ENCODE measurements at places on chromosomes 3 and 15.
A peak's percentile ranks its signal among the peaks of the same experiment; 100 is the strongest.

- DNase-seq: no peak
Measured at GRCh38 chr3:163721596-163721995, 1356.7 kb downstream of the SI start.

GRCh38 chr15:76349301-76350070 is 12.9 kb downstream of the ISL2 start:
- DNase-seq: no peak

GRCh38 chr3:157775446-157775845 is 272.2 kb upstream of the VEPH1 start:
- DNase-seq: no peak

GRCh38 chr3:123137001-123137400 is 64.7 kb upstream of the SEC22A start:
- DNase-seq: no peak

- no peak for DNase-seq
Measured at GRCh38 chr3:63950698-63951097, 38.5 kb upstream of the SCAANT1 start.

GRCh38 chr3:44976002-44976815 is at the start of the genes EXOSC7 and ZDHHC3:
EXOSC7 (plus strand) TSS chr3:44976244; CDS start chr3:44976278, 34 bp downstream.
ZDHHC3 (minus strand) TSS chr3:44976174; CDS start chr3:44959436, 16,738 bp downstream.
- DNase-seq: peak; percentile 60

DNA sequence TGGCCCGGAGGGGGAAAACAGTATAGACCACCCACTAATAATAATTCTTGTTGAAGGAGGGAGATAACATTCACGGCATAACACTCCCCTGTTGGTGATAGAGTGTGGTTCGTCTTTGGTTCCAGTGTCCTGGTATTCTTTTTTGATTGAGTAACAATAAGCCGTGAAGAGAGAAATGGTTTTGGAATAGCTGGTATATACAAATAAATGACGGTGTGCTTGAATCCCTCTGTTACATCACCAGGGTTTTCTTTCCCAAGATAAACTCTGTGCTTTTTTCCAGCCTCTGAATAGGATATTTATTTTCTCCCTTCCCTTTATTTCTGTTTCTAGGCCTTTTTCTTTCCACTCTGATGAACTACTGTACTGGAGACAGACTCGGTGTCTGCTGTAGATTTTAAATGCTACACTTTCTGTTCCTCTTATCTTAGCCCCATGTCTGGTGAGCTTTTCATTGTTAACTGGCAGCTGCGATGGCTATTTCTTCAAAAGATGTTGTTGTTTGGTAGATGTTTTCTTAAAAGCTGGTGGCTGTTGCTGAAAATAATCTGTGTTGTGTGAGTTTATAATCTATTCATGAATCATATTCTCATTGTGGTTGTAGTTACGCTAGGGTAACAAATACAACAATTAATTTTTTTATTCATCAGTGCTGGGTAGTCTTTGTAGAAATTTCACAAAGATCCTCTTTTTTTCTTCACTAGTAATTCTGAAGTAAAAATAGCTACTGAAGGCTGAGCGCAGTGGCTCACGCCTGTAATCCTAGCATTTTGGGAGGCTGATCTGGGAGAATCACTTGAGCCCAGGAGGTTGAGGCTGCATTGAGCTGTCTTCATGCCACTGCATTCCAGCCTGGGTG is 15.5 kb upstream of the SCAANT1 start:
- no peak for DNase-seq

- peak; percentile 68 for DNase-seq
Measured at GRCh38 chr15:31328428-31328968, 1.9 kb downstream of the KLF13 start.

DNA sequence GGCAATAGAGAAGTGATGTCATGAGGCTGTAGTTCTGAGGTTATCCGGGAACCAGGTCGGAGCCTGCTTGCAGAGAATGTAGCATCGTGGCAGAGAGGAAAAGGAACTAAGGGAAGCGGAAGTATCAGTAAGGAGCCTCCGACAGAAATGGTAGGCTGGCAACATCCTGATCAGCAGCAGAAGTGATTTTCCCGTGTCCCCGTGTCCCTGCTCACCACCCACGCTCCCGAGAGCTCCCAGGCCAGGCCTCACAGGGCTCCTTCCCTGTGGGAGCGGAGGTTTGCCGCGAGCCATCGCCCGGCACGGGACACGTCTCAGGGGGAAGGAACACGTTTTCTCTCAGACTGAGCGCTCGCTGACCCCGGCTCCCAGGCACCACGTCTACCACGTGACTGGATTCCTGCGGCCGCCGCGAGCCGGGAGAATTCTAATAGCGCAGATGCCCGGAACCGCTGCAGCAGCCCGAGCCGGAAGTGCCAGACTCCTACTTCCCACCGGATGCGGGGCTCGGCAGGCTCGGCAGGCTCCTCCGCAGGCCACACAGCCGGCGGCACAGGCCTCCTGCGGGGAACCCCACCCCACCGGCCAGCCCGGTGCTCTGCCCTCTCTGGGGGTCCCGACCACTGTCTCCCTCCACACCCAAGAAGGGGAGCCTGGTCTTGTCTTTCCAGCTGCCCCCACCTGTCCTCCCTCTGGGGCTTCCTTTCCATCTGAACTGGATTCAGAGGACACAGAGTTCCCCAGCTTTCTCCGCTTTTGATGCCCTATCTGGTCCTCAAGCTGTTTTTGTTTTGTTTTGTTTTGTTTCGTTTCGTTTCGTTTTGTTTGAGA is 99.3 kb downstream of the BDH1 start:
- no peak for DNase-seq

DNA sequence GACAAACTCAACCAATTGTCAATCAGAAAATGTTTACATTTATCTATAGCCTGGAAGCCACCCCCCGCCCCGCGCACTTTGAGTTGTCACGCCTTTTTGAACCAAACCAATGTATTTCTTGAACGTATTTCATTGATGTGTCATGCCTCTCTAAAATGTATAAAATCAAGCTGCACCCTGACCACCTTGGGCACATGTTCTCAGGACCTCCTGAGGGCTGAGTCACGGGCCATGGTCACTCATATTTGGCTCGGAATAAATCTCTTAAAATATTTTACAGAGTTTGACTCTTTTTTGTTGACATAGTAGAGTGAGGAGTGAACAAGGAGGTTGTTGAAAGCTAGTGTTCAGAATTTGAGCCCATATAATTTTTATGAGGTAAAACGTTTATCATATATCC is 6.5 kb downstream of the MCTP2 start:
- no peak for DNase-seq

DNA sequence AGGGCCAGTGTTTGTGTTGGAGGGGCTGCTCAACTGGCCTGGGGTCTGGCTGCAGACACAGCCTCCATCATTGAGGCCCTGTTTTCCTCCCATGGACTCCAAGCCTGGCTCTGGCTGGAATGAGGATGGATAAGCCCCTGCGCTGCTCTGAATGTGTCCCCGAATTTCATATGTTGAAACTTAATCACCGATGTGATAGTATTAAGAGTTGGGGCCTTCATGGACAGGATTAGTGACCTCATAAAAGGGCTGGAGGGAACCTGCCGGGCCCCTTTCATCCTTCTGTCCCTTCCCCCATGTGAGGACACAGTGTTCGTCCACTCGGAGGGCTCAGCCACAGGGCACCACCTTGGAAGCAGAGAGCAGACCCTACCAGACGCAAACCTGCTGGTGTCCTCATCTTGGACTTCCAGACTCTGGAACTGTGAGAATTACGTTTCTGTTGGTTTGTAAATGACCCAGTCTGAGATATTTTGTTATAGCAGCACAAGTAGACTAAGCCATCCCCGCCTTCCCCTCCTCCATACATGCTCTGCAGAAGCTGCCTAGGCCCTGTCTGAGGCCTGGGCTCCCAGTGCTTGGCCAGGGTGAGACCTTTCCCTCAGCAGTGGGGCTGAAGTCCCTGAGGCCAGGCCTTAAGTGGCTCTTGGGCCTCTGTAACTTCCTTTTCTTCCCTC is 3.8 kb upstream of the LCTL start:
- DNase-seq: no peak

DNA sequence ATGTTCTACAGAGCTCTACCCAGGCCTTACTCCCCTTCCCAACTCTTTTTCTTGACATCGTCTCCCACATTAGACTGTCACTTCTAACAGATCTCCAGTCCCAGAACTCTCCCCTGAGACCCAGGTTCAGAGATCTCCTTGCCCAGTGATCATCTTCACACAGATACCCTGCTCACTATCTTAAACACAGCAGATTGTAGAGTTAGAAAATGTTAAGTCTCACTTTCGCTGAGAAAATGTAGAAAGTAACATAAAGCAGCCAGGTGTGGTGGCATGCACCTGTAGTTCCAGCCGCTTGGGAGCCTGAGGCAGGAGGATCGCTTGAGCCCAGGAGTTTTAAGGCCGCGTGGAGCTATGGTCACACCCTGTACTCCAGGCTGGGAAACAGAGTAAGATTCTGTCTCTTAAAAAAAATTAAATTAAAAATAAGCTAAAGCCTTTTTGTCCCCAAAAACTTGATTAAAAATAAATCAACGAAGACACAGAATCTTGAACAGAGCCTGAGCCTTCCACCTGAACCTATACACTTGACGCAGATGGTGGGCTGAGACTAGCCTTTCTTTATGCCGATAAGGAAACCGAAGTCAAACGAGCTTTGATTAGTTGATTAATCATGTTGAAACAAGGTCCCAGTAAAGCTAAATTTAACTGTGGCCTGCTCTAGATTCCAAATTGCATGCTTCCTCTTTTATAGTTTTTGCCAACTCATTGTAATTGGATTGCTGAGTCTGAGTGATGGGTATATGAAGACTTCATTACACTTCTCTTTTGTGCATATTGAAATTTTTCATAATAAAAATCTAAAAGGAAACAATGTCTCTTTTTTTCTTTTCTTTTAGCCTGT is 31.3 kb upstream of the BLM start:
- no peak for DNase-seq

- no peak for DNase-seq
Measured at GRCh38 chr3:170907637-170908234, 701 bp downstream of the EIF5A2 start.

- no peak for DNase-seq
Measured at GRCh38 chr15:36449662-36450145, 129.7 kb upstream of the CDIN1 start.

- DNase-seq: no peak
Measured at GRCh38 chr3:4945324-4945723, 33.9 kb upstream of the BHLHE40 start.

GRCh38 chr3:119042162-119042561 is 7.5 kb upstream of the IGSF11 start:
- no peak for DNase-seq

- DNase-seq: no peak
Measured at GRCh38 chr15:65008983-65009382, 19.3 kb upstream of the SPG21 start.

DNA sequence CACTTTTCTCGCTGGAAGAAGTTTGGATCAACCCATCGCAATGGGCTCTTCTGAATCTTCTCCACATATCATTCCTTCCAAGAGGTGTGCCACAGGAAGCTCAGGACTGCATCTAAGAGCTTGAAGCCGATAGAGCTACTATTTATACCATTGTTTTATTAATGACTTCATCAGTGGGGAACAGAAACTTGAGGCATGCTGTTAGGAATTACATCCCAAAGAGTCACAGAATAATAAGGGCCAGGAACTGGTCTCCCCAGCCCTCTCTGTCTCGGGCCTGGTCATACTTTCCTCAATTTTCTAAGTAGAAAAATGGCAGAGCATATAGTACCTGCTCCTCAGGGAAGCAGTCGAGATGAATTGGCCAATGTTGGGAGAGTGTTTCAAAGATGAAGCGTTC is 16.9 kb upstream of the C15orf61 start:
- DNase-seq: no peak

DNA sequence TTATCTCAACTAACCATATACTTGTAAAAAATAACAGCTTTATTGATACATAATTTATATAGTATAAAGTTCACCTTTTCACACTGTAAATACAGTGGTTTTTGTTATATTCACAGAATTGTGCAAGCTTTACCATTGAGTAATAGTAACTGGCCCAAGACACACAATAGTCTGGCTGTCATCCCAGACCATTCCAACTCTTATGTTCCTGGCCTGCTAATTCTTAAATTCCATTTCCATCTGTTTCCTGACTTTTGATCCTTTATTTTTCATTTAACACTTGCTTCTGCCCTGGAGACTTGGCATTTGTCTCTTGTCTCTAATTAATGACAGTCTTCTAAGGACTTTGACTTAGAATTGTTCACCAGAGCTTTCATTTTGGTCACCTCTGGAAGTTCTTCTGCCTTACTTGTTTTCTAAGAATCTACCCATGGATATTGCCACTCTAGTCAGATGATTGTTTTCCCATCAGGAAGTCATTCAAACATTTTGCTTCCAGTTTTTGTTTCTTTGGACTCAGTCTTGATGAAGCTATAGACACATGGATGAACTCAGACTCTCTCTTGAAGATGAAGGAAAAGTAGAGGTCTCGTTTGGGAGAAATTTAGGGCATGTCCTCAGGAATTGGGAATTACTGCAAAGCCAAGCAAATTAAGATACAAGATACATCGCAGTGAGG is 27.2 kb upstream of the PLSCR4 start:
- DNase-seq: no peak
